Activated CD4-positive, alpha-beta memory T cell treated with anti-CD3 and anti-CD28 coated beads, Interleukin-2, amount 10 ng/mL, durations not matched to agents 7 days and 5 days (primary cell): ENCODE measurements at places on chromosomes 16 and 17. TPM values are rescaled to one million over a fixed set of nuclear protein-coding genes. Genes with fewer than 3 reads are reported as not detected.

- DNase-seq = no peak
- H3K36me3 ChIP-seq = no peaks in the 10 kb centered on the region
- peaks cover 50% of the 10 kb centered on the region for H3K27me3 ChIP-seq
- H3K4me3 ChIP-seq = no peak overlapping the region
- H3K4me1 ChIP-seq = no peaks in the 10 kb centered on the region
Measured at GRCh38 chr17:48527547-48527932, 3.3 kb downstream of the HOXB1 start.

GRCh38 chr16:65409510-65409909, 287.6 kb upstream of the CDH11 start:
- no peak for DNase-seq
- H3K4me3 ChIP-seq = no peak overlapping the region
- no peaks in the 10 kb centered on the region for H3K27me3 ChIP-seq
- H3K36me3 ChIP-seq = no peaks in the 10 kb centered on the region

- H3K27me3 ChIP-seq = no peaks in the 10 kb centered on the region
- peaks cover 5% of the 10 kb centered on the region for H3K36me3 ChIP-seq
- no peak overlapping the region for H3K4me3 ChIP-seq
- H3K27ac ChIP-seq = no peak overlapping the region
- H3K4me1 ChIP-seq = no peaks in the 10 kb centered on the region
Measured at GRCh38 chr16:34050787-34051320, 591.4 kb downstream of the TP53TG3F start.

GRCh38 chr17:76087531-76087930, 8.5 kb downstream of the ZACN start:
- DNase-seq = no peak
- peaks cover 6% of the 10 kb centered on the region for H3K4me1 ChIP-seq
- no peaks in the 10 kb centered on the region for H3K27me3 ChIP-seq
- H3K27ac ChIP-seq = no peak overlapping the region

GRCh38 chr17:28282596-28282995, 36.4 kb upstream of the TMEM97 start:
- peaks cover 42% of the 10 kb centered on the region for H3K27me3 ChIP-seq
- peaks cover 11% of the 10 kb centered on the region for H3K4me1 ChIP-seq
- H3K36me3 ChIP-seq = peaks cover 3% of the 10 kb centered on the region
- H3K27ac ChIP-seq = no peak overlapping the region
- H3K4me3 ChIP-seq = no peak overlapping the region

- peaks cover 2% of the 10 kb centered on the region for H3K4me1 ChIP-seq
- DNase-seq = no peak
- H3K27ac ChIP-seq = no peak overlapping the region
- no peaks in the 10 kb centered on the region for H3K36me3 ChIP-seq
- H3K4me3 ChIP-seq = no peak overlapping the region
Measured at GRCh38 chr16:19166500-19166899, 1.5 kb upstream of the SYT17 start.

Gene SLC35G6
- not detected for total RNA-seq

Gene HEATR9
- 3.1 TPM for total RNA-seq

Gene FBXO39
- total RNA-seq = 1.7 TPM

Gene KDM6B
- 23.7 TPM for total RNA-seq

Gene C1QL1
- 0.33 TPM for total RNA-seq

Gene CIBAR2
- total RNA-seq = not detected

Gene TOX3
- total RNA-seq = not detected
